Mesothelial cell of epicardium (in vitro differentiated cells): ENCODE measurements at places on chromosomes 4 and X. TPM values are rescaled to one million over a fixed set of nuclear protein-coding genes. Genes with fewer than 3 reads are reported as not detected.

GRCh38 chrX:71098302-71098701, 2.7 kb downstream of the FOXO4 start:
- DNase-seq, result no peak

RTL5 gene
- 36.1 to 37.5 TPM (median 36.4 TPM) in 3 replicates for total RNA-seq

DNA sequence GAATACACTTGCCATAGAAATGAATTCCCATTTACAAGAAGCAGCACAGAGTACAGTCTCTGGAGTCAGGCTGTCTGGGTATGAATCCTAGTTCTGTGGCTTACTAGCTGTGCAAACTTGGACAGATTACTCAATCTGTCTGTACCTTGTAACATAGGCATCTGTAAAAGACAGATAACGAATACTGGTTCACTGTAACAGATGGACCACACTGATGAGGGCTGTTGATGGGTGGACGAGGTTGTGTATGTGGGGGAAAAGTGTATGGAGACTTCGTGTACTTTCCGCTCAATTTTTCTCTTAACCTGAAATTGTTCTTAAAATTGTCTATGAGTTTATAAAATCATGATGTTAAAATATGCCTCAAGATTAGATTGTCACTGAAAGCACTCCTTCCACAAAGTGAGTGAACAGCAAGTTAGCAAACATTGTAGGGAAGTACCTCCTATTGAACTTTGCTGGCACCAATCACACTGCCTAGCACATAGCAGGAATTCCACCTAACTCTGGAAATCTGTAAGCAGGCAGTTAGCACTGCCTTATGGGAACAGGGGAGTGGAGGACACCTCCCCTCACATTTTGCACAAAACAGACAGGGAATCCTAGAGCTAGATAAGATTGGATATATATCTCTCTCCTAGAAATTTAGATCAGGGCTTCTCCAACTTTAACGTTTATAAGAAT, 6.5 kb upstream of the EXOSC9 start:
- DNase-seq, result no peak

GRCh38 chr4:61246034-61246433, 45.9 kb downstream of the ADGRL3 start:
- DNase-seq, result no peak
